ENCODE measurements at places on chromosomes 7 and 10. TPM values are rescaled to one million over a fixed set of nuclear protein-coding genes. Genes with fewer than 3 reads are reported as not detected.

Gene AOAH
- not detected for polyA plus RNA-seq

Gene NME8
- not detected for polyA plus RNA-seq

Gene MKX
- 36.2 TPM for polyA plus RNA-seq

Gene DUS4L
- polyA plus RNA-seq: 4.2 TPM

Gene PKD1L1
- polyA plus RNA-seq: 0.05 TPM

Gene GTF2IRD1
- 6.6 TPM for polyA plus RNA-seq

Gene PILRA
- 1.7 TPM for polyA plus RNA-seq

Gene MCM10
- polyA plus RNA-seq: 4.7 TPM

Gene UNC5B
- 3.0 TPM for polyA plus RNA-seq

Gene STRIP2
- polyA plus RNA-seq: 1.9 TPM

Gene PCLO
- polyA plus RNA-seq: 0.04 TPM

Gene SAP25
- polyA plus RNA-seq: not detected

Gene MYO1G
- 0.14 TPM for polyA plus RNA-seq

Gene MORN4
- polyA plus RNA-seq: 22.2 TPM
